ENCODE measurements at places on chromosomes 2 and 18.

DNA sequence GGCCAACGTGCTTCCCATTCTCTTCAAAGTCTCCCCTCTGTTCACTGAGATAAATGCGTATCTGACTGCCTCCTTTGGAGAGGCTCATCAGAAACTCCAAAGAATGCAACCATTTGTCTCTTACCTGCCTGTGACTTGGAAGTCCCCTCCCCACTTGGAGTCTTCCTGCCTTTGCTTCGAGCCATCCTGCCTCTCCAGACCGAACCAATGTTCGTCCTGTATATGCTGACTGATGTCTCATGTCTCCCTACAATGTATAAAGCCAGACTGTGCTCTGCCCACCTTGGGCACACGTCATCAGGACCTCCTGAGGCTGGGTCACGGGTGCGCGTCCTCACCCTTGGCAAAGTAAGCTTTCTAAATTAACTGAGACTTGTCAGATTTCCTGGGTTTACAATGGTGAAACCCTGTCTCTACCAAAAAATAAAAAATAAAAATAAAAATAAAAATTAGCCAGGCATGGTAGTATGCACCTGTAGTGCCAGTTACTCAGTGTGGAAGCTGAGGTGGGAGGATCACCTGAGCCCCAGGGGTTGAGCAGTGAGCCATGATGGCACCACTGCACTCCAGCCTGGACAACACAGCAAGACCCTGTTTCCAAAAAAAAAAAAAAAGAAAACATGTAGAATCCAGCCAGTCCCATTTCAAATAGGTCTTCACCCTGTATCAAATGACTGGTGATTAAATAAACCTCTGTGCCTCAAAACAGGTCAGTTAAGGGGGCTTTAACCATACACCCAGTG lies 29.0 kb downstream of the HDLBP start:
- no peak for DNase-seq

DNA sequence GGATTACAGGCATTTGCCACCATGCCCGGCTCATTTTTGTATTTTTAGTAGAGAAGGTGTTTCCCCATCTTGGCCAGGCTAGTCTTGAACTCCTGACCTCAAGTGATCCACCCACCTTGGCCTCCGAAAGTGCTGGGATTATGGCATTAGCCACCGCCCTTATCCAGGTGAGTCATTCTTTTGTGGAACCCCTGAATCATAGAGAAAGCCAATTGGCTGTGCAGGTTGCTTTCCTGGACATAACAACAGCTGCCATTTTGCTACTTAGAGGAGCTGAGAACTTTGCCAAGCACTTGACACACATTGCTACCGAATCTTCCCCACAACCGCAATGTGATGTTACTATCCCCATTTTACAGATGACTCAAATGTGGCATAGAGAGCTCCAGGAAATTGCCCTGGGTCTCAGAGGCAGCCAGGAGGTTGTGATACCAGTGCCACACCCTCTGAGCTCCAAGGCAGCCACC lies 36.0 kb downstream of the SETBP1 start:
- no peak for DNase-seq

DNA sequence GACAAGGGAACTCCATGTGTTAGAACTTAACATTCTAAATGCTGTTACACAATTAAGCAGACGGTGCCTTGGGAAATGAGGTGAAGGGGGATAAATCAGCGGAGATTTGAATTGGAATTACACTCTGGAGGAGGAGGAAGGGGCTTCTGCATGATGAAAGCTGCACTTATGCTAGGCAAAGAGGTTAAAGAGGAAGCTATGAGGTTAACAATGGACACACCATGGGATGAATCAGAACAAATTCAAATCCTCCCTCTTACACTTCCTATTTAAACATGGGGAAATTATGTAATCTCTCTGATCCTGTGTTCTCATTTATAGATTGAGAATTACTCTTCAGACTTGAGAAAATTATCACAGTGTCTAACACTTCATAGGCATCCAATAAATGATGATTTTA lies 121.5 kb upstream of the SIX2 start:
- no peak for DNase-seq

DNA sequence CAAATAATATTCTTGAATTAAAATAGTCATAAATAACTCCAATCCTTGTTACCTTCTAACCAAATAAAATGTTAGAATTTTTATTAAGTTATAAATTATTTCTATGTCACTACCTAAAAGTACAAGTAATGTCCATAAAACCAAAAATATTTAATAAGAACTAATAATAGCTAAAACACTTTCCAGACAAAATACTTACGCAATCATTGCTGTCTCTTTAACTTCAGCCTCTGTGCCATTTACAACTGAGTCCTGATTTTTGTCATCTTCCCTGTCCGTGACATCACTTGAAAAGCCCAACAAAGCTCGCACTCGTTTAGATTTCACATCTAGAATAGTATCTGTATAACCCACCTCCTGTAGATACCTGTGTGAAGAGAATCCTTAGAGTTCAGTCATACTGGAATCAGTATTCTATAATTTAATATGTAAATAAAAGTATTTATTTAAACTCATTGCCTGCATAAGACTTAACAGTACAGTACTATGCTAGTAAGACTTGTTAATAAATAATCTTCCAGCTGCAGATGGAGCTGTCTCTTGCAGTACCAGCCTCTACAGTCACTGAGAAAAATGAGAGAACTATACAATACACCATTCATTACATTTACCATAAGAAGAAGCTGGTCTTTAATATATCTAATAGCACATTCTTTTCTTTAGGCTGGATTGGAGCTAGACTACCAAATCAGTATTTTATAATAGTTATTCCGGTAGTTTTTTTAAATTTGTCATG lies 63.8 kb downstream of the STRN start:
- no peak for DNase-seq

DNA sequence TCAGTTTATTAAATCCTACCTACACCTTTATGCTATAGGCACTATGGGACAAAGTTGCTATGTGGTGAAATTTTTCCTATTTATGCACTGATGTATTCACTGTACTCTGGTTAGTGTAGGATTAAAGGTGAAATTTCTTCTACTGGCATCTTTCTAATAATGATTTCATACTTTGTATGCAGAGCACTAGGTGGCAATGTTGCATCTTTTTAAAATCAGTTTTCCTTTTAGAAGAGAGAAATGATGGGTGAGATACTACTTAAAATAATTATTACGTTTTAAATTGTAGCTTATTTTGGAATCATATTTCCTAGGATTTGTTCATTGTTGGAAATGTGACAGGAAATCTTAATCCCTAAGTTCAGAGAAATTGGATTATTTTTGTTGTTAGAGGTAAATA lies 150.9 kb downstream of the CD8B2 start:
- DNase-seq = peak; percentile 56

DNA sequence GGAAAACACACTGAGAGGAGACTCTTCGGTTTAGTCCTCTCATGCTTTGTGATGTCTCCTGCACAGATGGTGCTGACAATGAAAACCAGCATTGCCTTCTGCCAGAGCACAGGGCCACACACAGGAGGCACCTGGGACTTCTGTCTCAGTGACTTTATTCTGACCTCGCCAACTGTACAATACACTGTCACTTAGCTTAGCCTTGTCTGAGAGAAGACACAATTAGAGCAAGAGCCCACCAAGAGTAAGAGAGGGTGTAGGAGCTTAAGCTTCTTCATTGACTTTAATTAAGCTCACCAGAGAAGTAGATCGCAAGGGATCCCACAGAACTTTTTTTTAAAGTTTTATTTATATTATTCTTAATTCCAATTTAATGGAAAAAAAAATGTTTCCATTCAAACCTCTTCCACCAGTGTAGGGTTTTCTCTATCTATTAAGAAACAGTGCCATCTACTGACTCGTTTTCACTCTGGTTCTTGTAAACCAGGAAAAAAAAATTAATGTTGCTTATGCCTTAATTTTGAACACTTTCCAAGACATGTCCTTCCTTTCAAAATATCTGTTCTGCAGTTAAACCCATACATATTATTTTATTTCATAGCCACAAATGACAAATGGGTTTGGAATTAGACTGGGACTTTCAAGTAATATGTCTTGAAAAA lies 42.4 kb upstream of the DDX18 start:
- DNase-seq = peak; percentile 14

DNA sequence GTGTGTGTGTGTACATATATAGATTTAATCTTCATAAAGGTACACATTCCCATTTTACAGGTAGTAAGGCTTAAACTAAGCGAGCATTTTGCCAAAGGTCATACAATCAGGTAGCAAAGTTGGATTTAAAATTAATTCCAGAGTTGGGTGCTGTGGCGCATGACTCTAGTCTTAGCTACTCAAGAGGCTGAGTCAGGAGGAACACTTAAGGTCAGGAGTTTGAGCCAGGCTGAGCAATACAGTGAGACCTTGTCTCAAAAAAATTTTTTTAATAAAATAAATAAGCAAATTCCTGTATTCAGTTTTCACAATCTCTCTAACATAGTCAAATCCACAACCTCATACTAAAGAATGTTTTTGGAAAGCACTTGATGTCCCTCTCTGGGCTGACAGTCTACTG lies 111.5 kb upstream of the LDLRAD4 start:
- DNase-seq = no peak

DNA sequence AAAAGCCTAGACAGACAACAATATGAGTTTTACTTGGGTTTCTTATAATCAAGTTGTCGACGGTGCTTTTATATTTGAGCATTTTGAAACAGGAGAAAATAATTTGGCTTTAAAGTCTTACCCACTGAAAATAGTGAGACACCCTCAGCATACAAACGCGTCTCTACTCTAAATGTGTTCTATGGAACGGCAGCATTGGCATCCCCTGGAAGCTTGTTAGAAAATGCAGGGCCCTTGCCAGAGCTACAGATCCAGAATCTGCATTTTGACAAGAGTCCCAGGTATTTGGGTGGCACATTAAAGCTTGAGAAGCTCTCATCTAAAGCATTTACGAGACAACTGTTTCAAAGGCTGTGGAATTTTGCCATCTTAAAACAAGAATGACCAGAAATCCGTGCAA lies 163.5 kb downstream of the PID1 start:
- DNase-seq = no peak

DNA sequence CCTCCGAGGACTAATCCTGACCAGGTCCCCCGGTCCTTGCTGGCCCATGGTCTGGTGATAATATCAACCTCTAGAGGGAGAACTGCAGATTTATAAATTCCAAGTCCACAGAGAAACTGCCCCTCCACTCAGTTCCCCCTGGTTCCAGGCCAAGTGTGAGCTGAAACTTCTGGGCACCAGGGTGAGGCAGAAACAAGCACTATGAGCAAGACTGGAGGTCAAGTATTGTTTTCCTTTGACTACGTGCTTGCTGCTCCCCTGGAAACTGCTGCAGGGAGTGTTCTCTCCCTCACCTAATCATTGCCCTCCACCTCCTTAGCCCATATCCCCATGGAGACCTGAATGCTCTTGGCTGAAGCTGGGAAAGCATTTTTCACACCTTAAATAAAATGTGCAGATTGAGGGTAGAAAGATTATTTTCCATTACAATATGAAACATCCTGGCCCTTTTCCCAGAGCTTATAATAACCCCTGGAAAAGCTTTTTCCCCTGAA lies 135.2 kb downstream of the RDH14 start:
- no peak for DNase-seq

GRCh38 chr2:235493402-235493774 lies 455 bp upstream of the AGAP1 start:
- DNase-seq = no peak

DNA sequence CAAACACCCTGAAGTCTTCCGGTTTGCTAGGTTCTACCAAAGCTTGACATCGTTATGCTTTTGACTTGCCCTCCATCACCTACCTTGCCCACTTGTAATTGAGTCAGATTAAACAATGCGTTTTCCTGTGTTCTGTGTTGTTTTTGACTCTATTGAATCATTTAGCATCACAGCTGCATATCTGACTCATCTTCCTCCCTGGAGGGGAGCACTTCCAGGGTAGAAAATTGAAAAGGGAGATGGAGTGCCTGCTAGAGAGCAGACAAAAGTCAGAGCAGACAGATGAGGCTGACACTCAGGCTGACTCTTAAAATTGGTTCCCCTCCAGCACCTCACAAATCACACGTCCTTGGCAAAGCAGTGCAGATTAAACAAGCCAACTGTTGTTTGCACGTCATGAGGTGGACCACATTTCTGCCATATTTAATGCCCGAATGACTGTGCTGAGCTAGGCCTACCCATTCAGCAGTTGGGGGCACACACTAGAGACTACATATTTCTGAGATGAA lies 2.2 kb downstream of the MPP4 start:
- no peak for DNase-seq

GRCh38 chr2:194616334-194616733 lies 1040.7 kb upstream of the SLC39A10 start:
- no peak for DNase-seq

DNA sequence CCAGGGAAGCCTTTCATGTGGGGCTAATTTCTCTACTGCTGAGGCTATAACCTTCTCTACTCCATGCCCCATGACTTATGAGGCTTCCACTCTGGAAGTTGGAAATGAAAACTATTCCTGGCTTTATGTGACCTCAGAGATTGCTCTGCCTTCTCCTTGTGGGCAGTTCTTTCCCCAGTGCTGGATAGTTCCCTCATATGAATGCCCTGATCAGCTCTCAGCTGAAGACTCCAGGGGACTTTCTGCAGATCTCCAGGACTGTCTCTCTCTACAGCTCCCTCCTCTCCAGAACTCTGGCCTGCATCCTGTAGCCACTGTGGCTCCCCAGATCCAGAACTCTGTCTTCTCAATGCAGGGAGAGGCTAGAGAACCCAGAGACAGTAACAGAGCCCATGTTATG lies 235.1 kb downstream of the SEPTIN10 start:
- no peak for DNase-seq

- DNase-seq = no peak
Observed at GRCh38 chr2:232721882-232722281, 24.8 kb downstream of the GIGYF2 start.

GRCh38 chr2:109081374-109081773 lies 47.6 kb upstream of the SH3RF3 start:
- DNase-seq = no peak

GRCh38 chr2:19742872-19743271 lies 158.9 kb downstream of the TTC32 start:
- DNase-seq = no peak

GRCh38 chr2:73415906-73416305 lies 30.3 kb downstream of the ALMS1 start:
- DNase-seq = no peak

DNA sequence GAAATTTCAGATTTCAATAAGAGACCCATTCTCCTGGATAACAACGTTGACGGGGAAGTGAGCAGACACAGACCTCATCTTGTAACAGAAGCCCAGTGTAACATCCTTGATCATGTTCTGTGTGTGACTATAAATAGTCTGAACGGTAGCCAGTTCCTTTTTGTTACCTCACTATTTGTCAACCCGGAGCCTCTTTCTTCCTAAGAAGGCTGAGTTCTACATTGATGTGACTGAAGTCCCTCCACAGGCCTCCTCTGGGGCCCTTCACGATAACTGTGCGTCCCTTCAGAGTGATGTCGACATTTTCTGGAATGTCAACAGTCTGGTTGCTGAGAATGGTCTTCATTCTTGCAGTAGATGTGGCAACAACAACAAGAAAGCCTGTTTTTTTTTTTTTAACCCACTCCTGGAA lies 6.3 kb upstream of the PLEKHM3 start:
- DNase-seq = no peak

DNA sequence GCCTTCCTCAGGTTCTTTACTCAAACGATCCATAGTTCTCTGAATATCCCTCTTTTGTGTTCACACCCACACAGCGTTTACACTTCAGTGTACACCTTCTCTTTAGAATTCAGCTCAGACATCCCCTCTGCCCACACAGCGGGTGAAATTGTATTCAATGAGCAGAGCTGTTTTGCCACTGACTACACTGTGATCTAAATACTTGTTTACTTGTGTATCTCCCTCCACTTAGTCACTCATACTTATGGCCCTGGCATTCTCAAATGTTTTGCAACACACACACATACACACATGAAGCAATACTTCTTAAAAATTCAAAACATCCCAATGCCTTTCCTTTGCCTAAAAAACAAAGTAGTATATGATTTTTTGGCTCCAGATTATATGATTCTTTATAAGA lies 297.1 kb downstream of the TMX3 start:
- no peak for DNase-seq
